HuH-7.5 (cell line): ENCODE measurements at places on chromosomes 6 and 20.

DNA sequence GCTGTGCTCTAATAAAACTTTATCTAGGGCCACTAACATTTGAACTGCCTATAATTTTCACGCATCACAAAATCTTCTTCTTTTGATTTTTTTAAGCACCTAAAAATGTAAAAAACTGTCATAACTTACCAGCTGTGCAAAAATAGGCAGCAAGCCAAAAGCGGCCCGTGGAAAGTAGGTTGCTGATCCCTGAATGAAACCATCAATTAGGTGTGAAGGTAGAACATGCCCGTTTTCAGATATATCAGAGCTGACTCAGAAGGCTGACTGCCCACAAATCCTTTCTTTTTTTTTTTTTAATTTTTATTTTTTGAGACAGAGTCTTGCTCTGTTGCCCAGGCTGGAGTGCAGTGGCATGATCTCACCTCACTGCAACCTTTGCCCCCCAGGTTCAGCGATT is 4.9 kb upstream of the IPCEF1 start:
- no peak for DNase-seq

DNA sequence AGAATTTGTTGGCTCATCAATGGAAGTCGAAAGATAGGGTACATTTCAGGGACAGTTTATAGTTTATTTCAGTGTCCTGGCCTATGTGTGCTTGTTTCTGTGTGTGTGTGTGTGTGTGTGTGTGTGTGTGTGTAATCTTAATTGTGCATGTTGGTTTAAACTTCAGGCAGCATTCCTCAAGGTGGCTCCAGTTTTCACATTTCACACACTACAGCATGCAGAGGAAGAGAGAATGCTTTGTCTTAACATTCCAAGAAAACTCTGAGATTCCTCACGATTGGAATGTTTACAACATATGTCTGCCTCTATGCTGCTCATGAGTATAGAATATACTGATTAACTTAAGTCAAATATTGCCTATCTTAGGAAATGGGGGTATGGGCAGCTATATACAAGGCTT is 332.6 kb upstream of the EPHA7 start:
- DNase-seq: no peak

DNA sequence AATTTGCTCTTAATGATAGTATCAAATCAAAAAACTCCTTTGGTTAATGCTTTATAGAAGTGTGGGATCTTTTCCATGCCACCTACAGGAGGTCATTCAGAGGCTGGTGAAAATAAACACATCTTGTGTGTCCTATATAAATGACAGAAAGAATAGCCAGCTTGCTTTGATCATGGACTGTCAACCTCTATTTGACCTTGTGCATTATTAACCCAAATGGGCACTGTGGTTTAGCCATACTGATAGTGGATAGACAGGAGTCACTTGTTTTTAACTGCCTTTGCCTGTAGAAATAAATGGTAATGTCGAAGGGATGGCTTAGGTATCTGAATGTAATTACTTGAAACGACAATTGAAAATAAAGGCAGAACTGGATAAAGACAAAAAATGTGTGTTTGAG is 123.8 kb downstream of the CDKAL1 start:
- no peak for DNase-seq

GRCh38 chr6:137904822-137905617 is 38.0 kb downstream of the TNFAIP3 start:
- DNase-seq: no peak

GRCh38 chr6:35508027-35508426 is 4.7 kb downstream of the TULP1 start:
- DNase-seq: no peak

DNA sequence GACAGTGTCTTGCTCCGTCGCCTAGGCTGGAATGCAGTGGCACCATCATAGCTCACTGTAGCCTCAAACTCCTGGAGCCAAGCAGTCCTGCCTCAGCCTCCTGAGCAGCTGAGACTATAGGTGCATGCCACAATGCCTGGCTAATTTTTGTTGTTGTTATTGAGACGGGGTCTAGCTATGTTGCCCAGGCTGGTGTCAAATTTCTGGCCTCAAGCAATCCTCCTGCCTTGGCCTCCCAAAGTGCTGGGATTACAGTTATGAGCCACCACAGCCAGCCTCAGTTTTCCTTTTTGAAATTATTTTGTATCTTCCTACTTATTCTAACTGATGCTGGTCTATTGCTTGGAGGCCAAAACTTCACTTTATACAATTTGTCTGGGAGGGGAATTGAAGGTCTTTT is 436.1 kb downstream of the UTRN start:
- no peak for DNase-seq

GRCh38 chr6:34027445-34027936 is 118.4 kb downstream of the GRM4 start:
- peak; percentile 83 for DNase-seq

- DNase-seq: no peak
These were observed 31.7 kb downstream of the NCR2 start for GRCh38 chr6:41367061-41367460.

DNA sequence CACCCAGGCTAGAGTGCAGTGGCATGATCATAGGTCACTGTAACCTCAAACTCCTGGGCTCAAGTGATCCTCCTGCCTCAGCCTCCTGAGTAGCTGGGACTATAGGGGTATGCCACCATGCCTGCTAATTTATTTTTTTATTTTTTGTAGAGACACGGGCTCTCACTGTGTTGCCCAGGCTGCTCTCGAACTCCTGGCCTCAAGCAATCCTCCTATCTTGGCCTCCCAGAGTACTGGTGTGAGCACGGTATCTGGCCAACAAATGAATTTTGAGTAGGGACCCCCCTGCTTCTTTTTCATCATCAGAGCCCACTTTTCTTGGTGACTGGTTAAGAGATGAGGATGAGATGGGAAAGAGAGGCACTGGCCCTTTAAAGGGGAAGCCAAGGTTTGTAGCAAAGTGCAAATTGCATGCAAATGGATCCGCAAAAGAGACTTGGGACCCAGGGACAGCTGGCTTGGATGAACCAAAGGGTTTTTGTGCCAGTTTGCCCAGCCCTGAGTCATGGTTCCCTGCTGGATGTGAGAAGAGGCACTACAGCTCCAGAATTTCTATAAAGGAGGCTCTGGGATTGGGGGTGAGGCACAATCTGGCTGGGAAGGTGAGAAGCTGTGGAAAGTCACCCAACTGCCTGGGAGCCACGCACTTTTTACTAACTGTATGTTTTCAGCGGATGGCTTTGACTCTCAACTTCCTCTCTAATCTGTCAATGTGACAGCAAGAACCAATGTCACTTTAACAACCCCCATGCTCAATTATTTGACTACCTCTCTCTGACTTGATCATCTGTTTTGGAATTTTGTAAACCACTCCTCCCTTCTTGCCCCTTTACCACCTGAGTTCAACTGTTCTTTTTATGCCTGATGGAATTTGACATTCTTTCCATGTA is 58.7 kb upstream of the RNF24 start:
- no peak for DNase-seq

GRCh38 chr6:79413562-79414002 is 123.6 kb downstream of the LCA5 start:
- no peak for DNase-seq

- no peak for DNase-seq
These were observed 31.7 kb downstream of the APCDD1L start for GRCh38 chr20:58483470-58483869.

- peak; percentile 74 for DNase-seq
These were observed 148.3 kb upstream of the AFDN start for GRCh38 chr6:167678102-167679101.

GRCh38 chr6:33983721-33984465 is 162.0 kb downstream of the GRM4 start:
- DNase-seq: no peak

DNA sequence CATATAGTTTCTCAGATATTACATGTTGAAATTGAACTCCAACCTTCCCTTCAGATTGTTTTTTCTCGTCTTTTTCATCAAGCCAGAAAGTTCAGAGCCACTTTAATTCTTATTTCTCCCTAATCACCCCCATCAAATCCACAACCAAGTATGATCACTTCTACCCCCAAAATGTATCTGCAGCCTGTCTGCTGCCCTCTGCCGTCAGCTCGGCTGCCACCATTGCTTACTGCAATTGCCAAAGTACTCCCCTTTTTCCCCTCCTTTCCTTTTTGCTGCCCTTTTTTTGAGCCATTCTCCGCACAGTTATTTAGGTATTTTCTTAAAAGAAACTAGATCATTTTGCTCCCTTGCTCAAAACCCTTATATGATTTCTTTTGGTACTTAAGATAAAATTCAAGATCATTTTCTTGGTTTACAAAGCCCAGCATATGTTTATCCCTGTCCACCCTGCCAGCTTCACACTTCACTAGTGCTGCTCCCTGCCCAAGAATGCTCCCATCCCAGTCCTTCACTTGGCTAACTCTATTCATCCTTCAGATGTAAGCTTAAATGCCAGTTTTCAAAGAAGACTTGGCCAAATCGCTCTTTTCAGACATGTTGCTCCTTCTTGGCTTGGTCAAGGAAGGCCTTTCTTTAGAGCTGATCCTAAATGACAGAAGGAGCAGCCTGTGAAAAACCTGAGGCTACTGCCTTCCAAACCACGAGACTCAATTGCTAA is 63.7 kb downstream of the SH3BGRL2 start:
- no peak for DNase-seq

DNA sequence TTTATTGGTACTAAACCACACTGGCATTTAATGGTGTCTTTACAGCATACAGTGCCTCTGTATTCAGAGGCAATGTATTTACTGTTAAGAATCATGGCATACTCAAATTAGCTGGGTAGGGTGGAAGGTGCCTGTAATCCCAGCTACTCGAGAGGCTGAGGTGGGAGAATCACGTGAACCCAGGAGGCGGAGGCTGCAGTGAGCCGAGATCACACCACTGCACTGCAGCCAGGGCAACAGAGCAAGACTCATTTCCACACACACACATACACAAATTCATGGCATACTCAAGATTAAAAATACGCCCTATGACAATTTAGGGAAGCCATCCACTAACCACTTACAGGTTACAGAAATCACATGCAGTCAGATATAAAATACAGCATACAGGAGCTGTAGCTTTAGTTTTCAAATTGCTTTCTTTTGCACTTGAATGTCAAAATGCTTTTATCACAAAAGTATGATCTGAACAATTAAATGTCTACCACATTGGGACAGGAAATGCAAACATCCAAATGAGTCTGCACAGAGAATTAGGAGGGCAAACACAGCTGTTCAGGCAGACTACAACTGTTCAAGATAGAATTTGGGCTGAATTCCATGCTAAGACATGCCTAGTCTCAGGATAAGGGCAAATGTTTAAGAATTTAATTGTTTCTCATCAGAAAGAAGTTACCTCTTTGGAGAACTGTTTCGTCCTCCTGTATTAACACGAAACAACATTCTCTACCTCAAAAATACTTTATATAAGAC is 36.4 kb downstream of the CSNK2A1 start:
- no peak for DNase-seq

DNA sequence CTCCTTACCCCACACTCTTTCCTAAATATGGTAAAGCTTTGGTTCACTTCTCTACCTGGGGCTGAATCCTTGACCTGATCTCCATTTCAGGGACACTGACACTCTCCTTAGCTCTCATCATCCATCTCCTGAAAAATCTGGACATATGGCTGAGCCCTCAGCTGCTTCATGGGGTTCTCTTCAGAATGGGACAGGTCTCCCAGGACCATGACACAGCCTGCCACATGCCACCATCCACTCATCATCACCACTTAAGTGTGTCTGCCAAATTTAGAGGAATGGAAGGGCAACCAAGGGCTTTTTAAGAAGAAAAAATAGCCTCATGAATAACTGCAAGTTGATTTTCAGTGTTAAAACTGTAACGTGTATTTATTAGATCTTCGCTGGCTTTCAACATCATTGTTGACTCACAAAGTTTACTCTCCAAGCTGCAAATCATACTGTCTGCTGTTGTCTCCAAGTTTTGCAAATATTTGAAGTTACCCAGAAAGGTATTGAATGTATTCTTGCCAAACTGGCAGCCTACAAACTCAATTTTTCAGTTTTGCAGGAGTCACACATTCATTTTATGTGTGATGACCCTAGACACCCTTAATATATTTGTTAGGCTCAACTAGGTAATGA is 41.1 kb downstream of the HS3ST5 start:
- no peak for DNase-seq

- DNase-seq: no peak
These were observed 274.1 kb upstream of the MAP3K7 start for GRCh38 chr6:90860822-90861601.

DNA sequence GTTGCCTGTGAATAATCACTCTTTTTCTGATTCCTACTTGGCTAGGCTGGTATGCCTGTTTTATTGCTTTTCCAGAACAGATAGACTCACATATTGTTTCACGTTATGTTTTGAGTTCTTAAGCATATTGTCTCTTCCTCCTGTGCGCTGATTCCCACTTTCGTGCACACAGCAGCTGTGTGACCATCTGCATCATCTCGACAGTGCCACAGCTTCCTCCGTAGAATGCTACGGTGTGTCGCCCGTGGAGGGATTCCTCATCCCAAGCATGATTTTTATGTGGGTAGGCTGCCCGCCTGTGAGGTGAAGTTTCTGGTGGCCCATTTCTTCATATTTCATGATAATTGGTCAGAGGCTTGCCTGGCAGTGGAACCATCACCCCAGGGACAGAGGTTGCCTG is 31.8 kb downstream of the PLCB4 start:
- no peak for DNase-seq

- no peak for DNase-seq
These were observed 401 bp downstream of the SLC32A1 start for GRCh38 chr20:38724626-38725147.

GRCh38 chr20:39268491-39268951 is 306.4 kb downstream of the DHX35 start:
- DNase-seq: no peak

DNA sequence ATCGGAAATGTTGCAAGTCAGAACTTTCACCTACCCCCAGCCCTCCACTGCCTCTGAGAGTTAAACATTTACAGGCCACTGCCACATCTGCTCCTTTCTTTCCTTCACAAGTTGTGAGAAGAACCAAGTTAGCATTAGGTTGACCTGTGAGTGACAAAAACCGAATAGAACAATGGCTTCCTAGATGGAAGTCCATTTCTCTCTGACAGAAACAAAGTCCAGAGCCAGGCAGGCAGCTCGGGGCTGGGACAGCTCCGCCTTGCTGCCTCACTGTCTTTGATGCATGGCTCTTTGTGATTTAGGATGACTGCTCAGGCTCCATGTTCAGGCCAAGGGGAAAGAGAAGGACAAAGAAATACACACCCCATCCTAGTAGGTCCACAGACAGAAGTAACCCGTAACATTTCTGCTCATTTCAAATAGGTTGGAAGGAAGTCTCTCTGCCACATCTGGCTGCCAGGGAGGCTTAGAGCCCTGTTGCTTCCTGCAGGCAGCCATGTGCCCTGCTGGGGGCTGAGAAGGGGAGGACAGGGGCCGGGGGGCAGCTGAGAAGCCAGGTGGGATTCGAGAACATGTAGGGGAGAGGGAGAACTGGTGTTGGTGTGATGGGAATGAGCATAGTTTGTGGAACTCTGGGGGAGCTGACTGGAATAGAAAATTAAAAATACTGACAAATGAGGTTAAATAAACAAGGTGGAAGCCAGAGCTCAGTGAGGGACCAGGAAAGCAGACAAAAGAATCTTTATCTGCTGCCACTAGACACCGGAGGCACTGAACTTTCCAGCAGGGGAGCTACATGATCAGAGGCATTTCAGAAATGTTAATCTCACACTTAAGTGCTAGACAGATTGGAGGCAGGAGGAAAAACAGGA is 19.5 kb upstream of the IER3 start:
- DNase-seq: peak; percentile 33
